Progenitor cell of endocrine pancreas (in vitro differentiated cells): ENCODE measurements at places on chromosomes 5 and 9. TPM values are rescaled to one million over a fixed set of nuclear protein-coding genes. Genes with fewer than 3 reads are reported as not detected.
A peak's percentile ranks its signal among the peaks of the same experiment; 100 is the strongest.

GRCh38 chr9:130246126-130246525 lies 19.4 kb upstream of the HMCN2 start:
- H3K36me3 ChIP-seq = no peaks in the 10 kb centered on the region
- peaks cover 6% of the 10 kb centered on the region for H3K27me3 ChIP-seq
- no peak for DNase-seq
- no peak overlapping the region for H3K4me3 ChIP-seq
- H3K4me1 ChIP-seq = peaks cover 5% of the 10 kb centered on the region
- no peak overlapping the region for H3K27ac ChIP-seq

GRCh38 chr9:121581786-121582600 lies 69.4 kb upstream of the DAB2IP start:
- H3K36me3 ChIP-seq = no peaks in the 10 kb centered on the region
- no peak overlapping the region for H3K27ac ChIP-seq
- peaks cover 21% of the 10 kb centered on the region for H3K27me3 ChIP-seq
- DNase-seq = no peak
- H3K4me1 ChIP-seq = peaks cover 18% of the 10 kb centered on the region

DNA sequence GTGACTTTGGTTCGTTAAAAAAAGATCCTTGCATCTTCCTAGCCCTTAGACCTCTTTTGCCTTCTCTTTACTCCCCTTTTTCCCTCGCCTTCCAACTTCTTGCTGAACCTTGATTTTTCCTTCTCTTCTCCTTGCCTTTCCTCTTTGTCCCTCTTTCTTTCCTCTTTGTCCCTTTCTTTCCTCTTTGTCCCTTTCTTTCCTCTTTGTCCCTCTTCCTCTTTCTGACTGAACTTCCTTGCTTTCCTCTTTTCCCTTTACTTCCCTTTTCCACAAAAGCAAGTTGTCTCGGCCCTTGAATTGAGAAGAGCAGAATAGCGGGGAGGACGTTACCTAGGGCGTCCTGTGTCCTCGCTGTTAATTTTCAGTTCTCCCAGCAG lies 1.4 kb upstream of the MLLT3 start:
- H3K27me3 ChIP-seq = peaks cover 25% of the 10 kb centered on the region
- no peaks in the 10 kb centered on the region for H3K36me3 ChIP-seq
- no peak for DNase-seq
- H3K4me1 ChIP-seq = peaks cover 30% of the 10 kb centered on the region

DNA sequence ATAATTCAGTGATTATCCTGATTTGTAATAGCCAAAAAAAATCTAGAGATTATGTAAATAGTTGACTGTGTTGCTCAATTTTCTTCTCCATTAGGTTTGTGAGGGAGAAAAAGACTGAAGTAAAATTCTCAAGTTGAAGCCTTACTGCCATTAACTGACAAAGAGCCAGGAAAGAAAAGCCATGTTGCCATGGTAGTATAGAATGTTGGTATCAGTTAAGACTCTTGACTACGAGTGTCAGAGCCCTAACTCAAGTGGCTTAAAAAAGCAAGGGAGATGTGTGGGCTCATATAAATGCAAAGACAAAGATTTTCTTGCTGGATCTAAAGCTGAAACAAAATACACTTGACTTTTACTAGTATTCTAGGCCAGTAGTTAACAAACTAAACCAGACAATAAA lies 571.7 kb downstream of the KCTD16 start:
- peaks cover 3% of the 10 kb centered on the region for H3K4me1 ChIP-seq
- peaks cover 3% of the 10 kb centered on the region for H3K36me3 ChIP-seq
- H3K4me3 ChIP-seq = no peak overlapping the region

DNA sequence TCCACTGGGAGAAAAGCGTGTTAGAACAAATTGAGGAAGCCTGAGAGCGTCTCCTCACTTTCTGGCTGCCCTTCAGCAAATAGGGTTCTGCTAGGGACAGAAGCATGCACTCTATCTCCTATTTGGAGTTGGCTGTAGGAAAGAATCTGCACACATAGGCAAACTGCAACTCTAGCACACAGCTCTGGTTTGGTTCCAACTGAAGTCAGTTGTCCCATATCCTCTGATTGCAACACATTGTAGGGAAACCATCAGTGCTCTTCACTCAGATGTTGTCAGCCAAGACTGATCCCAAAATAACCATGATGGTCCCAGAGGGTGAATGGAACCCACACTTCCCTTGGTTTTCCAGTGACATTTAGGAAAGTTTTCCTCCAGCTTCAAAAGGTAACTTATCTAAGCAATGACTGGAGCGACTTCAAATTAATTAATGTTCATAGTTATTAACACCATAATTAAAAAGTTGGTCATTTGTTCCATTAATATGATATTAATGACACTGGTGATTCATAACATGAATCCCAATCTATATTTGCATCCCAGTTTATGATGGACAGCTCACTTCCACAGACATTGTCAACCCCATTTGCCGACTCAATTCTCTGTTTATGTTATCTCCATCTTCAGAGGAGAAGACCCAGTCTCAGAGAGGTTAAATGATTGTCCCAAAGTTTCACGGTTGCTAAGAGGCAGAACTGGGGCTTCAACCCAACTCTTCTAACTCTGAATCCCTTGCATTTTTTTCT lies 136.7 kb upstream of the ZNF462 start:
- H3K27ac ChIP-seq = no peak overlapping the region
- DNase-seq = no peak
- H3K27me3 ChIP-seq = no peaks in the 10 kb centered on the region
- H3K4me1 ChIP-seq = peaks cover 2% of the 10 kb centered on the region
- no peaks in the 10 kb centered on the region for H3K36me3 ChIP-seq
- no peak overlapping the region for H3K4me3 ChIP-seq

GRCh38 chr5:78541086-78541654 lies 107.4 kb downstream of the LHFPL2 start:
- H3K4me1 ChIP-seq = peaks cover 11% of the 10 kb centered on the region
- no peaks in the 10 kb centered on the region for H3K36me3 ChIP-seq
- H3K27me3 ChIP-seq = peaks cover 3% of the 10 kb centered on the region
- no peak for DNase-seq
- no peak overlapping the region for H3K27ac ChIP-seq
- H3K4me3 ChIP-seq = no peak overlapping the region

GRCh38 chr5:54390539-54391031 lies 64.9 kb upstream of the HSPB3 start:
- no peaks in the 10 kb centered on the region for H3K27me3 ChIP-seq
- no peak overlapping the region for H3K27ac ChIP-seq
- H3K4me3 ChIP-seq = no peak overlapping the region
- no peaks in the 10 kb centered on the region for H3K36me3 ChIP-seq
- no peak for DNase-seq
- H3K4me1 ChIP-seq = no peaks in the 10 kb centered on the region

GRCh38 chr9:133347515-133347984 lies 381 bp downstream of the MED22 start:
- H3K36me3 ChIP-seq = peaks cover 25% of the 10 kb centered on the region
- H3K27me3 ChIP-seq = no peaks in the 10 kb centered on the region
- DNase-seq = no peak
- peak overlapping the region; percentile 100 for H3K4me3 ChIP-seq
- H3K4me1 ChIP-seq = peaks cover 24% of the 10 kb centered on the region
- peak overlapping the region; percentile 100 for H3K27ac ChIP-seq

- DNase-seq = no peak
- H3K36me3 ChIP-seq = peaks cover 4% of the 10 kb centered on the region
- H3K27me3 ChIP-seq = no peaks in the 10 kb centered on the region
- peaks cover 25% of the 10 kb centered on the region for H3K4me1 ChIP-seq
- H3K4me3 ChIP-seq = no peak overlapping the region
- no peak overlapping the region for H3K27ac ChIP-seq
These were observed 107.4 kb downstream of the LMNB1 start for GRCh38 chr5:126884269-126884819.

DNA sequence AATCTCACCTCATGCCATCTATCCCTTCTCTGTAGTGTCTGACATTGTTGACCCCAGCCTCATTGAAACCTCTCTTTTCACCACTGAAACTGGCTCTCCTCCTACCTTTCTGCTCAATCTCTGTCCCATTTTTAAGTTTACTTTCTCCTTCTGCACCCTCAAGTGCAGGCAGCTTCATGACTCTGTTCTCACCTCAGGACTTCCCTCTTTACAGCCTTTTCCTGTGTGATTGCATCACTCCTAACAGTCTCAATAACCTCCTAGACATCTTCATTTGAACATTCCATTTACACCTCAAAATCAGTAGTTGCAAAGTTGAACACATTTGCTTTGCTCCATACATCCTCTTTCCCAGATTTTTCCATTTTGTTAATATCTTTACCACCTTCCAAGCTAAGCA lies 172.1 kb downstream of the RASEF start:
- H3K27me3 ChIP-seq = peaks cover 6% of the 10 kb centered on the region
- no peaks in the 10 kb centered on the region for H3K36me3 ChIP-seq
- H3K4me3 ChIP-seq = no peak overlapping the region
- no peak overlapping the region for H3K27ac ChIP-seq

- H3K27ac ChIP-seq = no peak overlapping the region
- peaks cover 2% of the 10 kb centered on the region for H3K4me1 ChIP-seq
- H3K36me3 ChIP-seq = peaks cover 6% of the 10 kb centered on the region
- H3K27me3 ChIP-seq = no peaks in the 10 kb centered on the region
- DNase-seq = no peak
These were observed 29.5 kb downstream of the CAAP1 start for GRCh38 chr9:26863074-26863473.

GRCh38 chr5:72157625-72157962 lies 50.3 kb downstream of the MAP1B start:
- H3K4me1 ChIP-seq = peaks cover 13% of the 10 kb centered on the region
- H3K27ac ChIP-seq = no peak overlapping the region
- no peaks in the 10 kb centered on the region for H3K27me3 ChIP-seq
- DNase-seq = no peak
- H3K4me3 ChIP-seq = no peak overlapping the region

Gene PPIP5K2
- 89.2 and 89.4 TPM in 2 replicates for total RNA-seq

Gene HTR4
- not detected in 2 replicates for total RNA-seq

Gene UAP1L1
- total RNA-seq = 0.57 and 1.5 TPM in 2 replicates

Gene KLF9
- 0.47 and 0.57 TPM in 2 replicates for total RNA-seq

Gene F12
- total RNA-seq = 4.0 and 4.7 TPM in 2 replicates

Gene PTGS1
- total RNA-seq = 0.07 and 0.22 TPM in 2 replicates
